ENCODE measurements at places on chromosomes 6 and 20.

DNA sequence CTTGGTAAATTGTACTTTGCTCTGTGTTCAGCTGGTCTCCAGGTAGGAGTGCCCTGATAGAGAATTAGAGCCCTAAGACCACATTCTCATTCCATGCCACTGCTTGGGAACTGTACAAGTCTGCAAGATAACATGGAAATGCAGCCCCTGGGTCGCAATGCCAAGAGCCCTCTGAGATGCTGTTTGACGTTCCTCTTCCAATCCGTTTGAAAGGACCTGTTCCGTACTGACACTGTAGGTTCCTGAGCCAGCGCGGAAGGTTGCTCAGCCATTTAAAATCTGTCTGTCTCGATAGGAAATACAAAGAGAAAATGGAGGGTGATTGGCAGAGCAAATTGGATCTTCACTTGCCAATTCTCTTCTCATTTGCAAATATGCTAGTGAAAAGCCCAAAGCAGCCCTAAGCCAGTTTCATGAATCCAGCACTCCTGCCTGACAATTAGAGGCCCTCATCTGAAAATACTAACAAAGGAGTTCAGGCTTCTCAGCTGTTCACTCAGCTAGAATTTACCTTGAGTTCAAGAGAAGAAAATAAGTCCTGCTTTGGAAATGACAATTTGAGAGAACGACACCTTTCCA is 100.6 kb upstream of the AFDN start:
- DNase-seq = no peak

GRCh38 chr6:108689272-108690161 is 128.8 kb downstream of the FOXO3 start:
- DNase-seq = no peak

DNA sequence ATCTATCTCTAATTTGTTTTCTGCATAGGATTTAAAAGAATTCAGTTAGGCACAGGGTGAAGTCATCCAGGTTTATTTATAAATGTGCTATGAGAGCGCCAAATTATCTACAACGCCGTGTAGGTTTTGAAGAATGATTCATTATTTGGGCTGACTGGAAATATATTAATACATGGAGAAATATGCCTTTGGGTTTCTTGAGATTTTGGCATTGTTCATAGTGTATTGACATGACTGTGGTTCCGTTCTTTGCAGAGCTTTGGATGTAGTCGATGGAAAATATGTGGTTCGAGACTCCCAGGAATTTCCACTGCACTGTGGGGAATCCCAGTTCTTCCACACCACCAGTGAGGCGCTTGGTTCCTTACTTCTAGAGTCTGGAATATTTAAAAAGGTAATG is 90.9 kb downstream of the CRYBG1 start:
- no peak for DNase-seq

DNA sequence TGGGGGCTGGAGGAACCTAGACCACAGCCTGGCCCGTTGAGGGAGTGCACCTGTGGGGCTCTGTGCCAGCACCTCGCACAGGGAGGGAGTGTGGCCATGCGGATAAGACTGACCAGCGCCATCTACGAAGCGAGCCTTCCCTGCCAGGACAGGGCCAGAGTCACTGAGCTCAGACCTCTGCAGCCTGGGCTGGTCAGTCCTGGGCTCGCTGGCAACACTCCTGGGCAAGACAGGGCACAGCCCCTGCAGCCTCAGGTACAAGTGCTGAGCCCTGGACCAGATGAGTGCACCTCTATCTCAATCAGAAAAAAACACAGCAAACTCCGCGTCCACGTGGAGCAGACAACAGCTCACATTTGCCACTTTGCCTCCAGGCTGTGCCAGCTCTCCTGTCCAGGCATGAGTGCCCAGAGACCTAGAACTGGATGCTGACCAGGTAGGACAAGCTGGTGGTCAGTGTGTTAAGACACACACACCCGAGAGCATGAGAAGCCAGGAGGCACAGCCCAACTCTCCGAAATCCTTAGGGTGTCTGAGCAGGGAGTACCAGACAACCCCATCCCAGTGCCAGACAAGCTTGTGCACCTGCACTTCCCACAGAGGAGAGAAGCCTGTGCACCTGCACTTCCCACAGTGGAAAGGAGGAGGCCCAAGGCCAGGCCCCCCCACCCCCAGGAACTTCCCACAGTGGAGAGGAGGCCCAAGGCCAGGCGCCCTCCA is 4.9 kb downstream of the ARFRP1 start:
- DNase-seq = no peak

DNA sequence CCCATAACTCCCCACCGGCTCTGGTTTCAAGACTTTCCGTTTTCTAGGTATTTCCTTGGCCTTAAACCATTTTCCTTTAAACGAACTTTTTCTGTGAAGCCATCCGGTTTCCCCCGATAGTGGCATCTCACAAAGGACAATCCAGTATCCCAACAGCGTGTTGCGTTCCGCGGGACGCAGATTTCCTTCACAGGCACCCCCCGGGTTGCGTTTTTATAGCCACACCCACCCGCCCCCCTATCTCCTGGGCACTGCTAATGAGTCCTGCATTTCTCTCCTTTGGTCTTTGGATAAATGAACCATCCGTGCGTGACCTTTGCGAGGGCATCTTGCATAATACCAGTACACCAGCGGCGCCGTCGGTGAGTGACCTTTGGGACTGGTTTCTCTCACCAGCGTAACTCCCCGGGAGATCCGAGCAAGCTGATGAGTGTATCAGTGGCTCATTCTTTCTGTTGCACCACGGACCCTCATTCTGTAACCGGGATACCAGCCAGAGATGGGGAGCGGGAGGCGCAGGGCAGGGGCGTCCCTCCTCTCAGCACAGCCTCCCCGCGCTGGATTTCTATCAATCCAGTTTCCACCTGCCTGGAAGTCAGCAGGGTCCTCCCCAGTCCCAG is 586 bp upstream of the NQO2 start:
- no peak for DNase-seq

DNA sequence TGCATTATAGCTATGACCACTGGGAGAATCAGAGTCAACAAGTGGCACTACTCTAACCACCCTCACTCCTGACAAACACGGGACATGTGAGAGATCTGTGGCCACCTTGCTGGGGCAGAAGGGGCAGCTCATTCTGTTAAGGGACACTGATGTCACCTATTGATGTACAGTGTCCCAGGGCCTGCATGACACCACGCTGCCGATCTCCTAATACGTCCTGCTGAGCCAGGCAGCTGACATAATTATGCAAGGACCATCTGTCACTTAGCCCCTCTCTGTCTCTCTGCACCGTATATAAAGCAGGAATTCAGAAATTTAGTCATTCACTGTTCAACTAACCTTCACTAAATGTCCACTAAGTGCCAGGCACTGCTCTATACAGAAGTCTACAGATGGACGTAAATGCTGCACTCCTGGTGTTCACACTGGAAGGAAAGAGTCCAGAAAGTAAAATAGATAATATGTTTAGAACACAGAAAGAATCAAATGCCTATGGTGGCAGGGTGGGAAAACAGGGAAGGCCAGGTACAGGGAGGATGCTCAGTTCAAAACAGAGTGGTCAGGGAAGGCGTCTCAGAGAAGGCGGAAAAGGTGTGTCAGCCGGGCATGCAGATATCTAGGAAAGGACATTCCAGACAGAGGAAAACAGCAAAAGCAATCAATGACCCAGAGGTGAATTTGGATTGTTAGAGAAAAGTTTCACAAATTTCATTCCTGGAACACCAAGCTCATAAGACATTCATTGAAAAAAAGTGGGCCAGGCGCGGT is 173.8 kb downstream of the ZNF217 start:
- DNase-seq = no peak

GRCh38 chr20:17029698-17030097 is 197.1 kb upstream of the PCSK2 start:
- no peak for DNase-seq

DNA sequence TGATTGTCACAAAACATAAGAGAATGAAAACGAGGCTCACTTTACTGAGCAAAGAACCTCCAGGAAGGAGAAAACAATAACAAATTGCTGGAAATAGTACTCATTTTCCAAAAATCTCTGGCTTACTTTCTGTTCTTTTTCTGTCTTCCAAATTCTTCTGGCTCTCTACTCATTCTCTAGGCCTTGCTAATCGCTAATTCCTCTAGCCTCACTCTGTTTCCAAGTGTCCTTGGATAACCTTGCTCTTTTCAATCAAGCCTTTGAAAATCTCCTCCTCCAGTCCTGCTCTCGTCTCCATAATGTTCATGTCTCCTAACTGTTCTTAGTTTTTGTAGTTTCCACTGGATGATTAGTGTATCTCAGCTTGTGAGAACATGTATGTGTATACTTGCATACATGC is 96.2 kb upstream of the MAP7 start:
- no peak for DNase-seq

GRCh38 chr6:83114164-83114563 is 46.7 kb downstream of the DOP1A start:
- DNase-seq = no peak

DNA sequence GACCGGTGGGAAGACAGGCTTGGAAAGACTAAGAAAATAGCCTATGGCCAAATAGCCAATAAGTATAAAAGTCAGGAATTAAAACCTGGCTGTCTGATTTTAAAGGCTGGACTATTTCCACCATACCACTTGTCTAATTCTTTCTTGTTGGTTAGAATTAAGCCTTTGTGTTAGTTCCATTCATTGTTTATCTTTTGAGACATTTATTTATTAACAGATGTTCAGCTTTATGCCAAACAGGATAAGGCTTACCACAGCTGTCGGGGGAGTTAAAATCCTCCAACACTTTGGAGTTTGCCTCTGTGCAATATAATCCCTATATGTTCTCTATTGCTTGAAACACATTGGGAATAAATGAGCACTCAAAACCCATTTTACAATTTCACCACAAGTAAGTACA is 208.3 kb downstream of the TMEM200A start:
- no peak for DNase-seq

DNA sequence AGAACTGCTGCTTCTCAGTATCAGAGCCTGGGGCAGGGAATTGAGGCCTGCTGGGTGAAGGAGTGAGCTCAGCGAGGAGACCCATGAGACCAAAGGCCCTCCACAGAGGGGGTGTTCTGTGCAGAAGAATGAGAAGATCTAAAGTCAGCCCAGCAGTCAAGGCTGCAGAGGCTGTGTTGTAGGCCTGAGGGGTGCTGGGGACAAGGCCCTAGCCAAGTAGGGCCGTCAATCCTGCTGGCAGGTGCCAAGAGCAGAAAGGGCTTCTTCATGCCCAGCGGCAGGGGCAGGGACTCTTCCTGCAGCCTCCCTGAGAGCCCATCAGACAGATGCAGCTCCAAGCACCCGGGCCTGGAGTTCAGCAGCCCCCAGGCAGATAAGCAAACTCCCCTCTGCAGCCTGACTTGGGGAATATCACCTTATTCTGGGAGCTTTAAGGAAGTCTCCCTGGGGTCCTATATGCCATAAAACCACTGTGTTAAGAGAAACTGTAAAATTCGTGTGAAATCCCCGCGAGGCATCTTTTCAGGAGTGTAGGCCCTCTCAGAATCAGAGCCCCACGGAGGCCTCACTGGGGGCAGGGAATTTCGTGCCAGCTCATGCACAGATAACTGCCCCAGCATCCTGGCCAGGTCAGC is 9.0 kb downstream of the CCDC167 start:
- no peak for DNase-seq

DNA sequence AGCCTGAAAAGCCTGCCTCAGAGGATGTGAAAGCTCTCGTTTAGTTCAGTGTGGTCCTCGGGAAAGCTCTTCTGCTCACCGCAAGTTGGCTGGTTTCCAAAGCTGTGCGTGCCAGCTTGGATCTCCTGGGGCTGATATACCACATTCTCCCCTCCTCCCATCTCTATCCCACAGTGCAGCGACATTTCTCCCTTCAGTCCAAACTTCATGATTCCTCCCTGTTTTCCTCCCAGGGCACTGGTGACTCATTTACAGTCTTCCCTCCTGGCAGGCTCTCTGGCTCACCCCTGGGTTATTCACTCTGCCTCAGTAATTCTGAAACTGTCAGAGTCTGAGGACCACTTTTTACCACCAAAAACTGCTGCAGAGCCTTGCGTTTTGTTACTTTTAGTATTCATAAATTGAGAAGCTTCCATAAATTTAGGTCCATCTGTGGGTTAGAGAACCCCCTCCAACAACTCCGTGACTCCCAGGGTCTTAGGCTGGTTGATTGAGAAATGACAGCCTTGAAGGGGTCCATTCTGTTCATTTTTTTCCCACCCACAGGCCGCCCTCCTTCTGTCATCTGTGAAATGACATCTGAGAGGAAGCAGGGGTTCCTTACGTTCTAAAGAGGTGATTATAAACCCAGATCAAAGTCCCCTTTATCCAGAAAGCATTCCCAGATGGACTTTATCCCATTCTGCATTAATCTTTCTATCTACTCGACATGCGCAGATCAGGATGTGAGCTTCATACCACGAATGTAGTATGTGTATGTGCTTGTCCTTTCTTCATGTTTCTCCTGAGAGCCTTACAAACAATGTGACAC is 6.1 kb downstream of the TRIM10 start:
- no peak for DNase-seq

- no peak for DNase-seq
Observed at GRCh38 chr20:63059684-63060056, 52.9 kb upstream of the BHLHE23 start.

GRCh38 chr20:35192118-35192872 is 20.4 kb downstream of the PROCR start:
- no peak for DNase-seq

DNA sequence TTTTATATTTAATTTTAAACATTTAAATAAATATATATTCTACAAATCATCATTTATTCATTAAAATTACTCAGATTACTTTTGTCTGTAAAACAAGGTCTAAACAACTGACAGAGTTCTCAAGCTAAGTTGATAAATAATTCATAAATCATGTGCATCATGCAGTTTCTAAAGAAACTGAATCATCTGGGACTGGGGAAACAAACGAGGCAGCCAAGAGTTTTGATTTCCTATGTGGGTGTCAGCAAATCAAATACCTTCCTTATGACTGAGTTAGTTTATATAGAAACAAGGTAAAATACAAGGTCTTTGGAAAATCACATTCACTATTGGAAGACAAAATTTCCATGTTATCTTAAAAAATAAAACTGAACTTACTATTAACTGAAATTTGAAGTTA is 149.9 kb upstream of the BEND6 start:
- no peak for DNase-seq

GRCh38 chr6:45991189-45991588 is 24.5 kb downstream of the CLIC5 start:
- no peak for DNase-seq

GRCh38 chr6:33481192-33481591 is 26.8 kb downstream of the ZBTB9 start:
- DNase-seq = no peak

- no peak for DNase-seq
Observed at GRCh38 chr6:29992807-29993206, 50.5 kb downstream of the HLA-A start.

DNA sequence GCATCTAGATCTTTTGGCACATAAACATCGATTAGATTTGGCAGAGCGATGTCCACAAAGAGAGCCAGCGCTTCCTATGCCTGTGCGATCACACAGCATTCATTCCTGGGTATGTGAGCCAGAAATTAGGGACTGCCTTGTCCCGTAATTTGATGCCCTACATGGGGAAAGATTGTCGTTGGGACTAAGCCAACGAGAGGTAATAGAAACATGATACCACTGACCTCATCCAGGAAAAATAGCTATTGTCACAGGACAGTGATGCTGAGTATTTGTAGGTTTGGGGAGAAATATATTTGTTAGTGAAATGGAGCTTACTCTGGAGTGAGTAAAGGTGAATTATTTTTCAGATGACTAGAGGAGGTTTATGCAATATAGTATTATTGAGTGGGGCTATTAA is 154.0 kb downstream of the TSHZ2 start:
- no peak for DNase-seq

Measured in stimulated activated naive CD4-positive, alpha-beta T cell (primary cell).